ENCODE measurements at places on chromosomes 11 and 22.

GRCh38 chr22:42910221-42910942 is 53.3 kb upstream of the ARFGAP3 start:
- no peak for DNase-seq

- DNase-seq = no peak
Observed at GRCh38 chr22:45935573-45935972, 41.4 kb downstream of the WNT7B start.

GRCh38 chr11:75233754-75234172 is 6.8 kb upstream of the TPBGL start:
- peak; percentile 55 for DNase-seq

GRCh38 chr11:72528121-72528520 is 93.8 kb upstream of the CLPB start:
- peak; percentile 30 for DNase-seq

DNA sequence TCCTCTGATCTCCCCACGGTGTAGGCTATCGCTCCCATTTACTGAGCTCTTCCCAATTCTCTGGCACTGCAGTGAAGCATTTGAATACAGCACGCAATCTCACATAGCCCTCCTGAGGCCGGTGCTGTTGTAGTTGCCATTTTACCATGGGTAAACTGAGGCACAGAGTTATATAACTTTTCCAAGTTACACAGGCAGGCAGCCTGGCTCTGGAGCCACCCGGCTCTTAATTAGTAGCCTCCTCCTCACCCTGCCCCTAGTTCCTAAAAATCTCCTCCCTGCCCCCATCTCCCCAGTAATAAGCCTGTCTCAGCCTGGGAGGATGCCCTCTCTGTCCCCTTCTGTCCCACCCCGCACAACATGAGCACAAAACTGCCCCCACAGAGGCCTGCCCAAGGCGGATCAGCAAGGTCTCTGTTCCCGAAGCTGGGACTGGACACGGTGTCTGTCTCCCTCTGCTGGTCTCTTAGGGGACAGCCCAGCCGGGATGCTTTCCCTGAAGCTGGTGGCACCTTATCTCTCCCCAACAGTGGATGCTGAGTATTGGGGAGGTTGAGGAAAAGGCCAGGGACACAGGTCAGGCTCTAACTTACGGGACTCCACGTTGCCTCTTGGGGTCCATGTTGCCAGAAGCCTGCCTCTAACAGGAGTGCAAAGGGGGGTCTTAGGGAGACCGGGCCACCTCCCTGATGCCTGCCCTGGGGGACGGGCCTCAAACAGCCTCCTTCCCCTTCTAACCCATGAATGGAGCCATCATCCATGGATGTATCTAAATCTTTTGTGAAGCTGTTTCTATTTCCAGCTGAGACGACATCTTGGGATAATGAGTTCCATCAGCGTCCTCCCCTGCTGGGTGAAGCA is 9.1 kb upstream of the CLCF1 start:
- DNase-seq = peak; percentile 75

DNA sequence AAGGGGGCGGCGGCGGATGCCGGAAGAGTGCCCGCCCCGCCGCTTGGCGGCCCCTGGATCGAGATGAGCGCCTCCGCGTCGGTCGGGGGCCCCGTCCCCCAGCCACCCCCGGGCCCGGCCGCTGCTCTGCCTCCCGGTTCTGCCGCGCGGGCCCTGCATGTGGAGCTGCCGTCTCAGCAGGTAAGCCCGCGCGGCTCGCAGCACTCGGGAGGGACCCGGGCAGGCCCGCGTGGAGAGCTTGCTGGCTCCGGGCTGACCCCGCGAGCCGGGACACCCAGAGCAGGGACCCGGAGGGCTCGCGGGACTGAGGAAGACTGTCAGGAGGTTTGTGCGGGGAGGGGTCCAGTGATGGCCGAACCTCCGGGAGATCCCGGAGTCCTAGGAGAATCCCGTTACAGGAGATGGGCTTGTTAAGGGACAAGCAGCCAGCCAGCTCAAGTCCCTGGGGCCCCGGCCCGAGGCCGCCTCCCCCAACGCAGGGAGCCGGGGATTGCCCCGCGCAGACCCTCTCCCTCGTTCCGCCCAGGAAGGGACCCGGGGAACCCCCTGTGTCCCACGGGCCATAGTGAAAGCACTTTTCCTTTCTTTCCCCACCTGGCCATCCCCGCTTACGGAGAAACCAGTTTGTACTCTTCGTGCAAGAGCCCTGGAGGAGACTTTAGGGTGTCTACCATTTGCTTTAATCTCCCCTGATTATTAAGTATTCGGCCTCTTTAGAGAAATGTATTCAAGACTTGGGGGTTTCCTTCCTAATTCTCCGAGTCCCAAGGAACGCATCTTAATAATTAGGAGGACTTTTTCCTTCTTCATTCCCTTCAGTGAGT is 547 bp downstream of the UVRAG start:
- DNase-seq = peak; percentile 46

- DNase-seq = no peak
Observed at GRCh38 chr11:103596315-103596714, 440.1 kb upstream of the DDI1 start.

- peak; percentile 23 for DNase-seq
Observed at GRCh38 chr11:129636926-129637325, 178.7 kb upstream of the TMEM45B start.

GRCh38 chr22:17157714-17158113 is 1.4 kb downstream of the HDHD5 start:
- no peak for DNase-seq

DNA sequence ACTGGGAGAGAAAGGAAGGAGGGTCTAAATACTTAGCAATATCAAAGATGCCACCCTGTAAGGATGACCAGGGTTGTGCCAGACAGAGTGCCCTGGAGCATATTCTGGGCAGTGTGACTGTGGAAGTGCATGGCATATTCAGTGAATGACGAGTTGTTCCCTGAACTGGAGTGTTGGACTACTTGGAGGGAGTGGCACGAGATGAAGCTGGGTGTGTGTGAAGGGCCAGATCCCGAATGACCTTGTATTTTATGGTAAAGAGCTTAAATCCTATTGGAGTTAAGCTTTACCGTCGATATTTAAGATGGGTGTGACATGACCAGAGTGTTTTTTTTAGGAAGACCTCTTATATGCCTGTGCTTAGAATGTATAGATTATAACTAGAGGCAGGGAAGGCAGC is 48.8 kb downstream of the STIM1 start:
- DNase-seq = no peak
